ENCODE measurements at places on chromosomes 13 and 19.
A peak's percentile ranks its signal among the peaks of the same experiment; 100 is the strongest.

GRCh38 chr19:5296457-5297271, 43.9 kb downstream of the PTPRS start:
- DNase-seq, result no peak

GRCh38 chr13:34578471-34578870, 363.6 kb upstream of the NBEA start:
- no peak for DNase-seq

GRCh38 chr19:7914598-7915045, at the start of gene TGFBR3L:
TSS of gene TGFBR3L (plus strand) at chr19:7914830.
- DNase-seq, result peak; percentile 20

- DNase-seq, result no peak
These were observed 13.5 kb downstream of the ERVV-2 start for GRCh38 chr19:53057904-53058580.

DNA sequence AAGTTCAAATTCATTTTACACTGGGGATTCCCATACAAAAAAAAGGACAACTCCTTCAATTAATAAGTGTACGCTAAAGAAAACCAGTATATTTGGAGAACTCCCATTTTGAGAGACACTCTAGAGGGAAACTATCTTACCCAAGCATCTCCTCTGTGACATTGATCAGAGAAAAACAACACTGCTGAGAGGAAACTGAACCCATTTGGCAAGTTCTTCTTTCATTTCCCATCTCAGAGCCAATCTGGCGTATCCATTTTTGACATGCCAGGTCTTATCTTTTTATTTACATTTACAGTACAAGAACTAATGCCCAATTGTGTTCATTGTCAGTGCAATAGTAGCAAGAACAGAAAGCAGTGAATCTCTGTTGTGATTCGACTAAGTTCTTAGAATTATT, 30.1 kb downstream of the LIG4 start:
- DNase-seq, result no peak

GRCh38 chr19:18635831-18636182, 1.0 kb upstream of the KLHL26 start:
- DNase-seq, result no peak

GRCh38 chr13:61989978-61990377, 574.3 kb upstream of the PCDH20 start:
- no peak for DNase-seq

- DNase-seq, result peak; percentile 84
These were observed 5.4 kb upstream of the CDC37 start for GRCh38 chr19:10408511-10409283.

DNA sequence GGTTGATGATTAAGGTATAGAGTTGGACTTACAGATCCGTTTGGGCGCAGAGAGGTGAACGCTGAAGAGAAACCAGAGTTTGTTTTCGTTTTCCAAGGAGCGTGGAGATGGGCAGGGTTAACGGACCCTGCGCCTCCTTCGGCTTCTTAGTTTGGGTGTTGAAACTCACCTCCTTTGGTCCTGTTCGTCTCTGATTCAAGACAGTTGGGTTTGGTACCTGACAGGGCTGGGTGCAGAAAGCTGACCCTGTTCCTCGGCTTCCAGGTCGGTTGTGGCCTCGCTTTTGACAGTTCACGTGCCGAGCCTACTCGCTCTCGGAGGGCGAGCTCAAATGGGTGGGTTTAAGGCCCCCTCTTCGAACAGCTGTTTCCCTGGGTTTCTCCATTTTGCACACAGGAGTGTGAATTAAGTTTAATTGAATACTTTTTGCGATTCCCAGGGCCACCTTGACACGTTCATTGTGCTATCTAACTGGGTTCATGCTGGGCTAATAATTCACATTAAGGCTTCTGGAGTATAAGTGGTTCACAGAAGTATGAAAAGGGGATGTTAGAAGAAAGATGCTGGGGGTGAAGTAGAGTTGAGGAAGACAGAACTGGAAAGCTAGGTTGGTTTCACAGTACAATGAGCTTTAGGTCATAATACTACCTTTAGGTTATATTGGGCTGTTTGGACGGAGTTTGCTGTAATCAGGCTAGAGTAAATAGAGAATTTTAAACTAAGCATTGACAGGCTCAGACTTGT, 638 bp downstream of the USPL1 start:
- no peak for DNase-seq

GRCh38 chr13:31767175-31767900, 28.0 kb downstream of the RXFP2 start:
- no peak for DNase-seq

DNA sequence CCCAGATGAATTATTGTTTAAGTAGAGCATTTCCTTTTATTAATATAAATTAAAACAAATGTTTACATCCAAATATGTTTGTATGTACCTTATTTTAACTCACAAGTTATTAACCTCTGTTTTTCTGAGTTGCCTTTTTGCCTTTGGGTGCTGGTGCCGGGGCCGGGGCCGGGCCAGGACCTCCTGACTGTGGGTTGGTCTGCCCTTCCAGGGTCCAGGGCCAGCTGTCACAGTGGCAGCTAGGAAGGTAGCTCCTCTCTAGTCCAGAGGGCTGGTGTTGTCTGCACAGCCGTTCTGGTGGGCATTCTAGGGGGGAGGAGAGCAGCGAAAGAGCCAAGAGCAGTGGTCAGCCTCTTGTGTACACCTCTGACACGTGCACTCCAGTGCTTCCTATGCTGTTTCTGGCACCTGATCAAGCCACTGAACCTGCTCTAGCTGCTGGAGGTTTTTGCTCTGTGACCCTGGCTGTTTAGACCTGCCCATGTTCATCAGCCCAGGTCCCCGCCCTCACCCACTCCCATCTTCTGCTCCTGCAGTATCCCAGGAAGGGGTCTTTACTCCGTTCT, 2.0 kb upstream of the UBA2 start:
- no peak for DNase-seq

GRCh38 chr13:47066226-47066625, 169.4 kb upstream of the HTR2A start:
- no peak for DNase-seq

DNA sequence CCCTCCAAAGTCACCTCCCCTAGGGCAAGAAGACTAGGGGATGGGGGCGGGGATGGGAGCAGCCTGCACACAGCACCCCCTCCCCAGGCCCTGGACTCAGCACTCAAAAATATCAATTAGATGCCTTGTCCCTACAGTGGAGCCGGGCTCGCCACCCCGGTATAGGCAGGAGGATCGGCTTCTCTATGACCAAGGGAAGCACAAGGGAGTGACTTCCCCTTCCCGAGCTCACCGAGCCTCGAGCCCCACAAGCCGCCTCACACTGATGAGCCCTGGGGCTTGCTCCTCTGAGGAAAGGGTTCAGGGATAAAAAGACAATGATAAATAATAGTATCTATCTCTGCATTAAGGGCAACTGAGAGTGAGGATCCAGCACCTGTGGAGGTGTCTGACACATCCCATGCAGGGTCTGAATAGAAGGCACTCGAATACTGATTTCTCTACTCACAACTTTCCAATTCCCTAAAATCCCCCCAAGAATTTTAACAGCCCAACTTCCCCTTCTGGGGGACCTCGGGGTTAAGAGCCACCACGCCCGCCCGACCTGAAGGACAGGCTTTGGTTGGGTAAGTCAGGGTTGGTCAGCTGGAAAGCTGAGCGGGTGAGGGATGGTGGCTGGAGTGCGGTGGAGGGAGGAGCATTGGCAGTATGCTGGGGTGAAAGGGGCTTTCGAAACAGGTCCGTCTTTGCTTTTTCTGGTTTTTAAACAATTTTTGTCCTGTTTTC, 51.3 kb downstream of the STK24 start:
- no peak for DNase-seq

DNA sequence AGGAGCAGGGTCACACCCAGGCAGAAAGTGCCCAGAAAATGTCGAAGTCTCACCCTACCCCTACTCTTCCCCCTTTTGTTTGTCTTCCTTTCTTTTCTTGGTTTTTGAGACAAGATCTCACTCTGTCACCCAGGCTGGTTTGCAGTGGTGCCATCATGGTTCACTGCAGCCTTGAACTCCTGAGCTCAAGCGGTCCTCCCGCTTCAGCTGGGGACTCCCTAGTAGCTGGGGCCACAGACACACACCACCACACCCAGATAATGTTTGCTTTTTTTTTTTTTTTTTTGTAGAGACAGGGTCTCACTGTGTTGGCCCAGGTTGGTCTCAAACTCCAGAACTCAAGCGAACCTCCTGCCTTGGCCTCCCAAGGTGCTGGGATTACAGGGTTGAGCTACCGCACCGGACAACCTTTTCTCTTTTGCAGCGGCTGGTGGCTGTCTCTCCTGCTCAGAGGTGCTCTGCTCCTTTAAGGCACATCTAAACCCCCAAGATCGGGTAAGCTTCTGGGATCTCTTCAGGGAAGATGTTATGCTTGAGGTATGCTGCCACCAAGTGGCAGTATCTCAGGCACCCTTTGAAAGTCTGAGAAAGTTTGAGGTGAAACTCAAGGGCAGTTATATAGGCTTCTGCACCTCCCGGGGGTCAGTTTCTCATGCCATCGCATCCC, 22.4 kb upstream of the EBI3 start:
- no peak for DNase-seq

- DNase-seq, result peak; percentile 0
These were observed 39.3 kb downstream of the RFXAP start for GRCh38 chr13:36858290-36858689.

DNA sequence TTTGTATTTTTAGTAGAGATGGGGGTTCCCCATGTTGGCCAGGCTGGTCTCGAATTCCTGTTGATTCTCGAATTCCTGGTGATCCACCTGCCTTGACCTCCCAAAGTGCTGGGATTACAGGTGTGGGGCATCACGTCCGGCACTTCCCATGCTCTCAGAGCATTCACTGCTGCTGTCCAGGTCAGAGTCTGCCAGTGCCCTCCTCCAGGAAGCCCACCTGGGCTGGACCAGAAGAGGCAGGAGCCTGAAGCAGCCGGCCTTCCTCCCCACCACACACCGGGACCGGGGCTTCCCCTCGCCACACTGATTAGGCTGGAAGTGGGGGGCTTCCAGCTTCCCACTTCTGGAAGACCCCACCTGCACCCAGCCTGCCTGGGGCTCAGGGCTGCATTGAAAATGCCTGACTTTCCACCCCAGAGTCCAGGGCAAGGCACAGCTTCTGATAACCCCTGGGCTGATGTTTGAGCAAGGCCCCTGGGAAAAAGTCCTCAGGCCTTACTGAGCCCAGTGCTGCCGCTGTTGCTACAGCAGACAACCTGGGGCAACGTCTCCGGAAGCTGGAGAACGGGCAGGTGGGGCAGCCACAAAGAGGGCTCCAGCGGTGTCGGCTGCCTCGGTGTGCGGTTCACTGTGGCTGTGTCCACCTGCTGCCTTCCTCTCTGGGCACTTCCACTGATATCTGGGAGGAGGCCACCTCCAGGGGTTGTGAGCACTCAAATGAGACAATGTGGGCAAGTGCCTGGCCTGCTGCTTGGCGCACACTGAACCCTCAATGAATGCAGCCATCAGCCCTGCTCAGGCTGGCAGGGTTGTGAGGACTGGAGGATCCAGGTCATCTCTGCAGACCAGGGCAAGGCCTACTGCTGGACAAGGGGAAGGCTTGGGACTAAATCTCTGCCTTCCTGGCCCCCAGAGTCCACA, 22.6 kb downstream of the CEBPA start:
- DNase-seq, result no peak

- peak; percentile 77 for DNase-seq
These were observed at the start of gene NECTIN2 for GRCh38 chr19:44845612-44846454. TSS of gene NECTIN2 (plus strand) at chr19:44846297. CDS start at chr19:44846526, 229 bp downstream.

- no peak for DNase-seq
These were observed 5.5 kb downstream of the PIK3R2 start for GRCh38 chr19:18158467-18158866.
